Stimulated activated CD8-positive, alpha-beta memory T cell treated with anti-CD3 and anti-CD28 coated beads, Interleukin-12 subunit alpha, Interleukin-12 subunit beta, amount 100 ng/mL, for 1 hour (primary cell): ENCODE measurements at places on chromosomes 7 and 10.

- no peak for DNase-seq
Observed at GRCh38 chr10:55351431-55351830, 550.4 kb upstream of the PCDH15 start.

- no peak for DNase-seq
Observed at GRCh38 chr7:115005953-115006352, 84.1 kb downstream of the MDFIC start.

DNA sequence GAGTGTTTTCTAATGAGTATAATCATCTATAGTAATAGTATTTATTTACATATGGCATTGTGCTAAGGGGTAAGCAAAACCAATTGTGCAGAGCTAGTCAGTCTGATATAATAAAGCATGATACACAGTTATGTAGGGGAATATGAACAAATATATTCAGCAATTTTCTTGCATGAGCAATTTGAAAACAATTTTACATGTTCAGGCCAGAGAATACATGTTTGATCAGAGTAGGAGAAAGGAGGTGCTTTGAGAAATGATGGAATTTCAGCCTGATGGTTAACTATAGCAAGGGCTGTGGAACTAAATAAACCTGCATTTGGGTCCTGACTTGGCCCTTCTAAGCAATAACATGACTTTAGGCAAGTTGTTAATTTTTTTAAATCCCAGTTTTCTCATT, 214.5 kb downstream of the TWIST1 start:
- DNase-seq, result no peak

- no peak for DNase-seq
Observed at GRCh38 chr7:143392875-143393266, 11.7 kb downstream of the ZYX start.

- DNase-seq, result no peak
Observed at GRCh38 chr10:29676732-29677131, 42.0 kb upstream of the SVIL start.

DNA sequence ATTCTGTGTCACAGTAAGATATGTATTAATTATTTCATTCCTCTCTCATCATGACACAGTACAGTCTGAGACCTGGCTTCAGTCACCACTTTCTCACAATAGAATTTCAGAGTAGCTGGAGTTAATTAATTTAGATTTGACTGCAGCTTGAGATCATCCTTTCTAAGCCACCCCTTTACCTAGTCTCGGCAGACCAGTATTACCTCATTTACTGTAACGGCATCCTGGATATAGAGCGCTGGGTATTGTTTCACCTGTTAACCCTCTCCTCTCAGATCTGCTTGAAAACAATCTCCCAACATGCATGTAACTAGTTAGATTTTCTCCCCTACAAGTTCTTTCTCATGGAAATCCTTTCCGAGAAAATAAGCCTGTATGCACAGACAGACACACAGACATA, 1057.5 kb downstream of the GATA3 start:
- DNase-seq, result no peak

- no peak for DNase-seq
Observed at GRCh38 chr7:5441840-5442503, 18.3 kb upstream of the TNRC18 start.

- DNase-seq, result no peak
Observed at GRCh38 chr7:44282601-44283171, 42.7 kb downstream of the CAMK2B start.

- DNase-seq, result no peak
Observed at GRCh38 chr10:124504711-124505110, 43.1 kb downstream of the LHPP start.

GRCh38 chr7:117448655-117449054, 21.4 kb upstream of the ASZ1 start:
- no peak for DNase-seq

DNA sequence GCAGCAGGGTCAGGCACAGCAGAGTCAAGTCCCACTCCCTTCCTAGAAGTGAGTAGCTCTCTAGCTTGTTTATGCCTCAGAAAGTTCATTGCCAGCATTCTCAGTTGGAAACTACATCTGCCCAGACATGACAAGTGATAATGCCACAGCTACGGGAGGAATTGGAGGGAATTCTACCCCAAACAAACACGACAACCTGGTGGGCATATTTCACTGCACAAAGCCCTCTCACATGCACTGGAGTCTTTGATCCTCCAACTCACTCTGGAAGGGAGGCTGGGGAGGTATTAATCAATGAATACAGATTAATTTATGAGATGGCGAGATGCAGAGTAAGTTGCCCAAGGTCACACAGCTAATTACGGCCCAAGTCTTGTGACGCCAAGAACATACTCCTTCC, 126.0 kb upstream of the MGMT start:
- no peak for DNase-seq

- no peak for DNase-seq
Observed at GRCh38 chr10:132204781-132205473, 18.2 kb downstream of the DPYSL4 start.

- DNase-seq, result no peak
Observed at GRCh38 chr10:30098629-30099028, 39.2 kb upstream of the JCAD start.

- DNase-seq, result no peak
Observed at GRCh38 chr10:69504576-69505250, 53.4 kb downstream of the TSPAN15 start.

- no peak for DNase-seq
Observed at GRCh38 chr7:26202019-26202990, 760 bp downstream of the CBX3 start.

GRCh38 chr10:88598055-88598454, 11.5 kb downstream of the LIPJ start:
- no peak for DNase-seq

GRCh38 chr10:118522791-118523498, 72.5 kb downstream of the PRLHR start:
- no peak for DNase-seq

- DNase-seq, result no peak
Observed at GRCh38 chr10:14621037-14621436, 153.7 kb downstream of the FAM107B start.

- no peak for DNase-seq
Observed at GRCh38 chr7:158157460-158157859, 430.2 kb downstream of the PTPRN2 start.
